Stimulated activated CD4-positive, alpha-beta T cell treated with anti-CD3 and anti-CD28 coated beads, TNF-alpha, amount 100 ng/mL, for 1 hour (primary cell): ENCODE measurements at places on chromosomes 12 and 14.

DNA sequence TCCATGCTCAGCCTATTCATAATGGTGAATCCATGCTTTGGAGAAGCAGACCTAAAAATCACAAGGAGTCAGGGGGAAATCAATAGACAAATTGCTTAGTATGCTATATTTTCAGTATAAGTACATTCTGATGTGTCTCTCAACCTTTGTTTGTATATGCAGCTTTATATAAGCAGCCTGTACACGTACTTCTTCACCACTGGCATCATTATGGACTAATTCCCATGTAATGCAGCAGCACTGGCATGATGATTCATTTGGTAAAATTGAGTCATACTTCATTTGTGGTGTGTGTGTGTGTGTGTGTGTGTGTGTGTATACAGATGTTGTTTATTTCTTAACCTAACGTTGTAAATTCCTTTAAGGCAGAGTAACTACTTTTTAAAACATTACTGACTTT is 10.9 kb downstream of the DCP1B start:
- no peak for DNase-seq

DNA sequence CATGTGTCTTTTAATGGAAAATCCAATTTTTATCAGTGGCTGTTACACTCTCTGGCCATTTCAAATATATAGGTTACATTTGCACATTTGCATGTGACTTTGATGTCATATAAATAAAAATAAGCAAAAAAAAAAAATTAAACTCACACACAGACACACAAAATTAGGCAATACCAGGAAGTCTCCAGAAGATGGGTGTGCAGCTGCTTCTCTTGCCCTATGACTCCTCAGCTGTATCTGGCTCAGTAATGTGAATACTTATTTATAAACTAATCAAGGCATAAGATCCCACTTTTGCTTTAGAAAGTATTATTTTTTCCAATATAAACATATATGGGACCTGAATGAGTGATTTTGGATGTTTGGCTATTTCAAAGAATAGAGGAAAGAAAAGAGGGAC is 461.1 kb downstream of the LRIG3 start:
- DNase-seq = no peak

GRCh38 chr12:63085120-63085519 is 65.9 kb downstream of the AVPR1A start:
- DNase-seq = no peak

GRCh38 chr14:90061685-90062126 is at the start of gene KCNK13:
KCNK13 (plus strand) TSS chr14:90061994; CDS start chr14:90062206, 212 bp downstream.
- DNase-seq = no peak

- DNase-seq = no peak
Measured at GRCh38 chr14:55614304-55614703, 34.3 kb downstream of the KTN1 start.

DNA sequence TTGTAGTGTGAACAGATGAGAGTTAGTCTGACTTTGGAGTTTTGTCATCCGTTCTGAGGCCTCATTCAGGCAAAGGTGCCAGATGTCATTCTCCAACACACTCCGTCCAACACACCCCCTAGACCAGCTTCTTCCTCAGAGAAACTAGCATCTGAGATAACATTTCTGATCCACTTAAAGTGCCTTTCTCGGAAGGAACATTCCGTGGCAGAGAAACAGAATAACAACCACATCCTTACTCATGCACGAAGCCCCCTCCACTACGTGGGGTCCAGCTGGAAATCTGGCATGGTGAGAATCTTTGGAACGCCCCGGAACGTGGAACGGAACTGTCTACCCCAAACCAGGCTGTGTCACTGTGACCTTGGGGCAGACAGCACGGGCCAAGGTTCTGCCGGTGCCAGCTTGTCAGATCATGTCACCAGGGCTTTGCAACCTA is 17.0 kb upstream of the BCL7A start:
- DNase-seq = no peak
